Activated naive CD8-positive, alpha-beta T cell treated with anti-CD3 and anti-CD28 coated beads for 36 hours (primary cell): ENCODE measurements at places on chromosomes 12 and 14. TPM values are rescaled to one million over a fixed set of nuclear protein-coding genes. Genes with fewer than 3 reads are reported as not detected.

NTN4 gene
- not detected for total RNA-seq

- no peak for DNase-seq
Observed at GRCh38 chr12:105562199-105562971, 231.9 kb downstream of the C12orf75 start.

DNA sequence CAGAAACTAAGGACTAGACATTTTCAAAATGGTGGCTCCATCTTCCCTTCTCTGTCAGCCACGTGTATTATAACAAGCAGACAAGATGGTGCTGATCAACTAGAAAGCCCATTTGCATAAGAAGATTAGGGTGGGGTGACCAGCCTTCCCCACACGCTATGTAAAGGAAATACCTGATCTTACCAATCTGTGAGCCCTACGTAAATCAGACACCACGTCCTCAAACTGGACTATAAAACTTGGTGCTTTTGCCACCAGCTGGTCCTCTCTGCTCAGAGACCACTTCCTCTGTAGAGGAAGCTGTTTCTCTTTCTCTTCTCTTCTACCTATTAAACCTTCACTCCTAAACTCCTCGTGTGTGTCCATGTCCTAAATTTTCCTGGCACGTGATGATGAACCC is 101.1 kb upstream of the PLEKHG7 start:
- DNase-seq: no peak

- no peak for DNase-seq
Observed at GRCh38 chr12:43789941-43790340, 16.2 kb downstream of the TWF1 start.

DNA sequence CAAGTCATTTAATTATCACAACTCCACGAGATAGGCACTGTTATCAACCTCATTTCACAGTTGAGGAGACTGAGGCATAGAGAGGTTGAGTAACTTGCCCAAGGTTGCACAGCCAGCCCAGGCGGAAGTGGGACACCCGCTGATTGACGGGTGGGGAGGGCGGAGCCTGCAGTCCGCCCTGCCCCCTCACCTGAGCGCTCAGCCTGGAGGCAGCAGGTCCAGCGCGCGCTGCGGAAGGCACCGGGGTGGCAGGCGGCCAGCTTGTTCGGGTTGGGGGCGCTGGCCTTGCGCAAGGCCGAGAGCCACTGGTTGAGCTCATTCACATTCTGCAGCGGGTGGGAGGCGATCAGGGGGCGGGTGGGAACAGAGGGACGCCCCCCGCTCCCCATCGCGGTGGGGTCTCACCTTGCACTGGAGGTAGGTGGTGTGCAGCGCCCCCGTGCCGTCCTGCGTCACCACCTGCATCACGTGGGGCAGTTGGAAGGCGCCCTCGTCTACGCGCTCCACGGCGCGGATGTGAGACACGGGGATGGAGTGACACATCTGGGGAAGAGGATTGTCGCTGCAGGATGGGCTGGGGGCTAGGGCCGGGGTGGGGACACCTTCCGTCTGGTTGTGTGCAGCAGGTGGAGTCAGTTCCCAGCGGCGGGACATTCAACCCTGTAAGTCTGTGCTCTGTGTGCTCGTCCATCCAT is 31.7 kb downstream of the RASAL1 start:
- DNase-seq: peak; percentile 72

- DNase-seq: no peak
Observed at GRCh38 chr14:79708426-79709388, 502.6 kb downstream of the DIO2 start.

- no peak for DNase-seq
Observed at GRCh38 chr12:117792471-117792870, 176.3 kb downstream of the KSR2 start.
